ENCODE measurements at places on chromosomes 3 and 15.

GRCh38 chr3:113663324-113663750 is 33.1 kb downstream of the USF3 start:
- DNase-seq: no peak

DNA sequence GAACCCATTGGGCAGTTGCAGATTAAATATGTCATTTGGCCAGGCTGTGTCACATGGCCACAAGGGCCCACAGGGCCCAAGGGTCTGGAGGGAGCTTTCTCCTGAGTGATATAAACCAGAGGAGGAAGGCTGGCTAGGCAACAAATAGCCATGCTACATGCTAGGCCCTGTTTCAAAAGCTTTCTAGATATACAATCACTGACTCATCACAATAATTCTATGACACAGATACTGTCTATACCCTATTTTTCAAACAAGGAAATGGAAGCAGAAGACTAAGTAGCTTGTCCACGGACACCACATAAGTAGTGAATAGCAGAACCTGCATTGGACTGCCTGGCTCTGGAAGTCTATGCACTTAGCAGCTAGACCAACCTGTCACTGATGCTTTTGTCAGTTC is 625.4 kb downstream of the NTRK3 start:
- DNase-seq: no peak

GRCh38 chr3:4845882-4846281 is 133.4 kb upstream of the BHLHE40 start:
- no peak for DNase-seq

DNA sequence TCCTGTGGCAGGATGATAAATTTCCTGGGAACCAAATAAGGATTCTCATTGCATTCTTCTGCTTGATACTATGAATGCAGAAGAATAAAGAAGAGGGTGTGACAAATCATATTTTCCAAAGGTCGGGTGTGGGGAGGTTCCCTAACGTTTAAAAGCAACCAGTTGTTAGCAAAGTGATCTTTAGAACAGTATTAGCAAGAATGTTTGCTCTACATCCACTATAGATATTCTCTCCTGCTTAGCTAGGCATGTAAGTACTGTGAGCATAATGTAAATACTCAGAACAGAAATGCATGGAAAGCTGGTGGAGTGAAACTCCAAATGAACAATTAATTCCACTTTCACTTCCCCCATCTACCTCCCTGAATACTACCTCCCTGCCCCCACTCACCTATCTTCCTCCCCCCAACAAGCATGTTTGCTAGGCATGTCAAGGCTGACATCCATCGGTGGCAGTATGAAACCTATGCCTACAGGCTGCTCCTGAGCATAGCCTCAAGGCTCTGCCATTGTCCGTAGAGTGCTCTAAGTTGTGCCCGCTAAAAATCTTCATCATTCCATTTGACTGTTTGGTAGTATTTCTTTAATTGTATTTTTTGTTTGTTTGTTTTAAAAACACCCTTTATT is 329.7 kb downstream of the TIGIT start:
- DNase-seq: peak; percentile 22

DNA sequence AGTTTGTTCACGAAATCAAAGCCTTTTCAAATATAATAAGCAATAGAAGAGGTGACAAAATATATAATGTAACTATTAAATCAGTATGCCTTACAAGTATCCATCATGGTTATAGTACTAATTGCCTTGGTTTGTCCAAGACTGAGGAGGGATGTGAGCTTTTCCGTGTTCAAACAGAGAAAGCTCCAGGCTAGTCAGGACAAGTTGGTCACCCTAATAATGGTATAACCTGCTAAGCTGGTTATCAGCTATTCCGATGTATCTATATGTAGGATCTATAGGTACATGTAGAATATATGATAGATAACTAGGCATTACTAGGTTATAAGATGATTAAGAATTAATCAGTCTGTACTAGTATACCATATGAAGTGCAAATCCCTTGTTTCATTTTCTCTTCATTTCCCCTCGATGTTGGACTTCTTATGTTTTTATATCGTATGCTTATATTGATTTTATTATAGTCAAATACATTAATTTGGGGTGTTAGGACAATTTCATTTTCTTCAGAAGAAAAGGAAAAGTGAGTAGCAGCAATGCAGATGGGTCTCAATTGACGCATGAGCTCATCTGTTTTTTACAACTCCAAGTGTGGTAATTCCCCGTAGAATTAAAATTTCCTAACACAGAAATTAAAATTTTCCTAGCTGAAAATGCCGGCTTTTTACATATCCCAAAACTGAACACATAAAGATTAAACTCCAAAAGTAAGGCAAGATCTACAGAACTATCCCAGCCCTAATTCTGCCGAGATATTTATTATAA is 419.1 kb downstream of the TIGIT start:
- no peak for DNase-seq

- DNase-seq: no peak
These were observed 16.7 kb downstream of the MAP2K5 start for GRCh38 chr15:67559158-67559557.

GRCh38 chr15:64216730-64217428 is 54.1 kb upstream of the PPIB start:
- no peak for DNase-seq

- peak; percentile 58 for DNase-seq
These were observed 472 bp downstream of the CHST14 start for GRCh38 chr15:40471105-40471807.

DNA sequence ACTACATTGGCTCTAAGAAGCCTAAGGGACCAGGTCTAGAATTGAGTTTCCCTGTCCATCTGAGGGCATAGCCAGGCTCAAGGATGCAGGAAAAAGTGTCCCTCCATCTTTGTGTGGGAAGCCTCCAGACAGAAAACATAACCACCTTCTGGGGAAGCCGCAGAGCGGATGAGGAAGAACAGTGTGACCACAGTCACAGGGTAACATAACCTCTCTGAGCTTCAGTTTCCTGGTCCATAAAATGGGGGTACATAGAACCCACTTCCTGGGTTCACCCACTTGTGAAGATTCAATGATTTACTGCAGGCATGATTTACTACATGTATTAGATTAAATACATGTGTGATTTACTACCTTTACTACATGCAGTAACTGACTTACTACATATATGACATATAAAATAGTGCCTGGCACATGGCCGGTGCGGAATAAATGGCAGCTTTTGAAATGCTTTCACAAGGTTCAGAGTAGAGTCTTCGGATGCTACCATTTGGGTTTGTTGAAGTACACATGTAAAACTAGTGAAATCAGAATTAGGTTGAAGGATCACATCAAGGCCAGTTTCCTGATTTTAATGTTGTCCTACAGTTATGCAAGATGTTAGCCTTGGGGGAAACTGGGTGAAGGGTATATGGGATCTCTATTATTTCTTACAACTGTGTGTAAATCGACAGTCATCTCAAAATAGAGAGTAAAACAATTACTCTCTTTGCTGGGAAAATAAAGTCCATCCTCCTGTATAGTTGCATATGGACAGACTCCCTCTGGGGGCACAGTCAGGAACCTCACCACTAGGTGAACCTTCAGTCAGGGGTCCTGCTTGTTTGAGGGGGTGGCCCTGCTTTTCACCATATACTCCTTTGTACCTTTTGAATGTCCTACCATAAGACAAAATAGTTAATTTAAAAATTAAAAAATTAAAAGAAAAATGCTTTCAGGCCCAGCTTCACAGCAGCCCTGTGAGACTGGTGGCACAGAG is 86.0 kb downstream of the SEMA5B start:
- no peak for DNase-seq

- no peak for DNase-seq
These were observed 6.9 kb downstream of the IGDCC3 start for GRCh38 chr15:65370885-65371284.

- no peak for DNase-seq
These were observed 3.3 kb downstream of the RHO start for GRCh38 chr3:129531699-129532098.

DNA sequence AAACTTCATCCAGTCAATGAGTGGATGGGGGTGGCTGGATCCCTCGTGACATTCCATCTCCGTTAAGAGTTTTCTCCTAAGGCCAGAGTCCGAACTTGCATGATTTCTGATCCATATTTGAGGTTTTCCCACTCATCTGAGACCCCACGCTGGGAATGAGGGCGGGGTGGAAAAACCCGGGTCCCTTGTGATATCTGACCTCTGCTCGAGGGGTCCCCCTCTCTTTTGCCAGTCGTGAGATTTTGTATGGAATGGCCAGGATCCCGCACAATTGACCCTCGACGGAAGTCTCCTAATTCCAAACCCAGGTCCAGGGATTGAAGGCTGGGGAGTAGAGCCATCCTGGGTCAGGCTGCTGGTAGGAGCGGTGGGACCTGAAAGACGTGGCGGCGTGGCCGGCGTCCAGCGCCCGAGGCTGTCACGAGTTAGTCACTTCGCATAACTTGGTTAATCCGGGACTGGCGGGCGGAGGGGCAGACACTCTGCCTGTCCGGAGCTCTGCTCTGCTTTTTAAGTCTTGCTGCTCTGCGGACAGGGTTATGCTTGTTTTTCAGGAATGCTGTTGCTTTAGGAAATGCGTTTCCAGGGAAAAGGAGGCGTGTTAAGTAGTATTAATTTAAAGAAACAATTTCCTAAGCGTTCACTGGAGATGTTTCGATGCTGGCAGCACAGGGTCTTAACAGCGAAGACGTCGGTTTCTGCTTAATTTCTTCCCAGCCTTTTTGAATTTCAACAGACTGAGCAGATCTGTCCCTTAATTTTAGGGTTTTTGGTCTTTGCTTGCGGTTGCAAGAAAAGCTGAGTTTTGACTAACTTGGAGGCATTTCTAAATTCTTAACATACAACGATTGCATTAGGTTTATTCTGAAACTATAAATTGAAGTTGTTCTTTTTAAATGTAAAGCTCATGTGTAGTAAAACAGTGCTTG is 69.7 kb upstream of the LRRFIP2 start:
- DNase-seq: peak; percentile 92

- no peak for DNase-seq
These were observed 18.5 kb downstream of the CPNE4 start for GRCh38 chr3:132016061-132017041.

DNA sequence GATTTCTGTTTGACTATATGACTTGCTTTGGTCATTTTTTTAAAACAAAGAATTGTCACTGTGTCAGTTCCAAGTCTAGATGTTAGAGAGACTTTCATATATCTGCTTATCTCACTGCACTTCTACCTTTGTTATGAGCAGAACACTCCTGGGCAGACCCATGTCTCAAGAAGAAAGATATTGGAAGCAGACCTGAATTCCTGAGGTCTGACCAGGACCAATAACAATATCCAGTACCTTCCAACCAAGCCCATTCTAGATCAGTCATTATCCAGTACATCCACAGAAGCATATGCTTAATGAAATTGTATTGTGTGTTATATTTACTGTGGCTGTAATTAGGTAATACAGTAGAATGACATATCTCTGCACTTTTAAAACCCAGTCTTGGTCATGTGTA is 811.3 kb upstream of the GBE1 start:
- DNase-seq: no peak

GRCh38 chr3:171559586-171559985 is 99.4 kb upstream of the TNIK start:
- DNase-seq: no peak

GRCh38 chr3:69370156-69370883 is 15.6 kb downstream of the FRMD4B start:
- peak; percentile 85 for DNase-seq

- DNase-seq: no peak
These were observed 13.6 kb downstream of the NISCH start for GRCh38 chr3:52469001-52469400.

GRCh38 chr3:32229565-32229964 is 8.9 kb upstream of the CMTM8 start:
- no peak for DNase-seq

GRCh38 chr3:16808393-16809107 is 76.2 kb upstream of the PLCL2 start:
- no peak for DNase-seq

GRCh38 chr15:83364501-83364900 is 80.0 kb upstream of the BNC1 start:
- no peak for DNase-seq

DNA sequence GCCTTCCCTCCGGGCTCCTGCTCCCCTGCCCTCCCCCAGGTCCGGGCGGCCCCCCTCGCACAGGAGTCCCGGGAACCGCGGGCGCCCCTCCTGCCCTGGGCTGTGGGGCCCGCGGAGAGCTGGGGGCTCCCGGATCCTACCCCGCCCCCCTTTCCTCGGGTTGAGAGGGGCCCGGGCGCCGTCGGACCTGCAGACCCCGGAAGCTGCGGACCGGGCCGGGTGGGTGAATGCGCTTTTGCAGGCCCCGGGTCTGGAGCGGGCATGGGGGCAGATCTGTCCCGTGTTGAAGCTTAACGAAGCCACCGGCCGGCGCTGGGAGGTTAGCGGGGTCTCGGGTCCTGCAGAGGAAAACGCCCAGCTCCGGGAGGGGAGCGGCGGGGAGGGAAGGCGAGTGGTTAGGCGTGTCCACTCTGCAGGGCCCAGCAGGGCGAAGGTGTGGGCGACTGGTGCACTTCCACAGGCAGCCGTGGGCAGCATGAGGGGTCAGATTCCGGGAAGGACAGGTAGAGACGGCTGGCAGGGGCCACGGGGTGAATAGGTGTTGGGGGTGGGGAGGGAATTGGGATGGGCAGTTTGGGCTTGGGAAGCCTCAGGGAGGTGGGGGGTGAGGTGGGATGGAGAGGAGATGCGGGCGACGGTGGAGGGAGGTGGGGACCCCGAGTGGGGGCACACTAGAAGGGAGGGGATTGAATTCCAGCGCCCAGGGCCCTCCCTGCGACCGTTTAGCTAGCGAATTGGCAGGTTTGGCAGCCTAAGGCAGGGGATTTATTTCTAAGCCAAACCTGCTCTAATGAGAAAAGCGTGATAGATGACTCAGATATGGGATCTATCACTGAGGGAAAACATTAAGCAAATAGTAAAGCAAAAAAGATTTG is 635 bp downstream of the CD276 start:
- peak; percentile 73 for DNase-seq

GRCh38 chr3:114902691-114903101 is 244.4 kb downstream of the ZBTB20 start:
- DNase-seq: no peak

DNA sequence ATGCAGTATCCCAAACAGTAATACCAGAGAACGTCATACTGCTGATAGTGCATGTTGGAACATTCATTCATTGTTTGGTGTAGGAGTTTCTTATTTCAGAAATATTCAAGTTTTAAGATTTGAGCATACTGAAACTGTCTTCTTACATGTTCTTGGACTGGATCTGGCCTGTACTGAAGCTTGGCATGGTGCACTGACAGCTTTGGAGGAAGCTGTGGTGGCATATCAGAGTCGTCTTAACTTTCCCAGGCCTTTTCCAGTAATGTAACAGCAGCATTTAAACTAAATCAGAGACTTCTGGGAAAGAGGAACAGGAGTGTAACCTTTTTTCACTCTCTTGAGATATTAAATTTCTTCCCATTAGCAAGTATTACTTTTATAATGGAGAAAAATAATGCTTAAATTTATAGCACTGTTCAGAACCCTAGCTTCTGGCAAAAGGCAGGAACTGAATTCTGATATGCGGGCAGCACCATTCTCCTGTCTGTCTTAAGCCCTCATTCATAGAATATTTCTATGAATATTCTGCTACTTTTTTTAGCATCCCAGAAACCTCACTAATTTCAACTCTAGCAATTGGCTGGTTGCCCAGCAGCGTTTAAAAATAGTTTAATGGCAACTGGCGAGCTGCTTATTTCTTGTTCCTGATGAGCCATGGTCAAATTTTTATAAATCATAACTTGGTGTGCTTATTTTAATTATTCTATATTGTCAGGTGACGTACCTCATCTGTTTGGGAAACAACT is 31.1 kb downstream of the DNAJC13 start:
- DNase-seq: no peak

Data from adipocyte (in vitro differentiated cells).